ENCODE measurements at places on chromosomes 16 and 17.

- H3K27me3 ChIP-seq: no peaks in the 10 kb centered on the region
- H3K27ac ChIP-seq: no peak overlapping the region
- H3K36me3 ChIP-seq: no peaks in the 10 kb centered on the region
Measured at GRCh38 chr16:52383119-52383518, 163.8 kb downstream of the TOX3 start.

GRCh38 chr17:9566067-9566466 lies 9.6 kb downstream of the STX8 start:
- DNase-seq: no peak
- no peak overlapping the region for H3K27ac ChIP-seq
- no peaks in the 10 kb centered on the region for H3K4me1 ChIP-seq
- no peak overlapping the region for H3K4me3 ChIP-seq

DNA sequence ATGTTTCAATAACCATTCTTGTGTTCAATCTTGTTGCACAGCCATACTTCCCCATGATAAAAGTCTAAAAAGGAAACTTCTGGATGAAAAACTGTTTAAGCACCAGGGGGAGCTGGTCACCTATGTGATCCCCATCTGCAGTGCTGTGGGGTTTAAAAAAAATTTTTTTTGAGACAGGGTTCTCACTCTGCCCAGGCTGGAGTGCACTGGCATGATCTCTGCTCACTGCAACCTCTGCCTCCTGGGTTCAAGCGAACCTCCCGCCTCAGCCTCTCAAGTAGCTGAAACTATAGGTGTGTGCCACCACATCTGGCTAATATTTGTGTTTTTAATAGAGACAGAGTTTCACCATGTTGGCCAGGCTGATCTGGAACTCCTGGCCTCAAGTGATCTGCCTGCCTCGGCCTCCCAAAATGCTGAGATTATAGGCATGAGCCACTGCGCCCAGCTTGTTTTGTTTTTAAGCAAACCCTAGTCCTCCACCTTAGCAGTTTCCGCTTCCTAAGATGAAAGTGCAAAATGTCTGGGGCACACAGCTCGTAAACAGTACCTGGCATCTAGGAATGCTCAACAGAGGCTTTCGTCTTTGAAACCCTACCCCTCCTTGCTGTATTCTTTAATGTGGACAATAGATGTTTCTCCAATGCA lies 25.4 kb downstream of the DNAJA2 start:
- H3K27ac ChIP-seq: no peak overlapping the region
- H3K4me3 ChIP-seq: no peak overlapping the region
- DNase-seq: no peak
- no peaks in the 10 kb centered on the region for H3K27me3 ChIP-seq
- H3K36me3 ChIP-seq: no peaks in the 10 kb centered on the region

- H3K27me3 ChIP-seq: no peaks in the 10 kb centered on the region
- no peak for DNase-seq
- peaks cover 11% of the 10 kb centered on the region for H3K4me1 ChIP-seq
- no peak overlapping the region for H3K27ac ChIP-seq
- no peak overlapping the region for H3K4me3 ChIP-seq
Measured at GRCh38 chr17:28912281-28912937, 9.5 kb upstream of the DHRS13 start.

Data from uterus (tissue), 4 donors.